ENCODE measurements at places on chromosomes 1 and 21. TPM values are rescaled to one million over a fixed set of nuclear protein-coding genes. Genes with fewer than 3 reads are reported as not detected.

GRCh38 chr1:16082283-16083038 is 9.0 kb upstream of the FAM131C start:
- H3K36me3 ChIP-seq: no peaks in the 10 kb centered on the region
- no peak overlapping the region for H3K4me3 ChIP-seq
- no peaks in the 10 kb centered on the region for H3K27me3 ChIP-seq
- no peak overlapping the region for H3K27ac ChIP-seq
- H3K4me1 ChIP-seq: peaks cover 8% of the 10 kb centered on the region

DNA sequence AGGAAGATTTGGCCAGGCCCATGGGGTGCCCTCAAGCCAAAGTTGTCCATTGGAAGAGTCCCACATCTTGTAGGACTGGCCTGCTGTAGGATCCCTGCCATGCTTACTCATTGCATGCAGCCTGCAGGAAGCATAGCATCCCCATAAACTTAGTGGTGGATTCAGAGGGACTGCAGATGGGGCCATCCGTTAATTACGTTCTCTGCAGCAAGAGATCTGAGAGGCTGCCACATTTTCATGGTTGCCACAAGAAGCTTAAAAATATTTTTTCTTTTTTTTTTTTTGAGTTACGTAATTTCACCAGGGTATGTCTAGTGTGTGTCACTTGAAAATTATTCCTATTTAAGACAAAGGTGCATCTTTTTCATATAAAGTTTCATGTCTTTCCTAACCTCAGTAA is 329.7 kb upstream of the USP24 start:
- H3K27ac ChIP-seq: no peak overlapping the region
- H3K27me3 ChIP-seq: no peaks in the 10 kb centered on the region
- no peaks in the 10 kb centered on the region for H3K4me1 ChIP-seq
- H3K36me3 ChIP-seq: no peaks in the 10 kb centered on the region
- no peak for DNase-seq

Gene LRRC71
- not detected for total RNA-seq

- peak overlapping the region; percentile 79 for H3K4me3 ChIP-seq
- peak overlapping the region; percentile 95 for H3K27ac ChIP-seq
- peaks cover 14% of the 10 kb centered on the region for H3K36me3 ChIP-seq
Observed at GRCh38 chr1:167447521-167448136, 70.7 kb downstream of the CD247 start.

DNA sequence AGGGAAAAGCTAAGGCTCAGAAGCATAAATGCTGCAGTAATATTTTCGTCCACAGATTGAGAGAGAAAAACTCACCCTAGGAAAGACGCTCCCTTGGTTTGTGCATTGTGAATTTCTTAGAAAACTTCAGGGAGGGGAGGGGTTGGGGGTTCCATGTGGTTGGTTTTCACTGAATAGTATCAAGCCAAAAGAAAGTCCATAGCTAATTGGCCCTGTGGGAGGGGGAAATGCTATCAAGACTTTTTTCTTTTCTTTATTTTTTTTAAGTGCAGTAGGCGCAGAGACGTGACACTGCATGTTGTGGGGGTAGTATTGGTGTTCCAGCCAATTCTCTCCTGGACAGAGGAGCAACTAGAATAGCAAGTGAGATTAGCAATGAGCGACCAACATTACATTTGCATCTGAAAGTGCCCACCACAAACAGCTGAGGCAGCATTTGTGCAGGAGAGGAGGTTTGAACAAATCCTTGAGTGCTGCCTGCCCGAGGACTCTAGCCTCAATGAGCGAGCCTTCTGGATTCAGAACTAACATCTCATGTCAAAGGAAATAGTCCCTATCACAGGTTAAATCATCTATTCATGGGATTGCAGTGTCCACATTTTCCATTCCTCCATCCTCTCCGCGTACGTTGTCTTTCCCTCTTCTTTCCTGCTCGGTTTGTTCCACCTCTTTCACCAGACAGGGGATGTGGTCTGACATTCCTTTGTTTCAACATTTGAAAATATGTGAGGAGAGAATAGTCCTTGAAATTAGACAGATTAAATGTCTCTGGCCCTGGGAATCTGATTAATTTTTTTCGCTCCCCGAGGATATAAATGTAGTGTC is 118.0 kb upstream of the MARK1 start:
- H3K36me3 ChIP-seq: no peaks in the 10 kb centered on the region
- DNase-seq: no peak
- no peak overlapping the region for H3K4me3 ChIP-seq

Gene LCE2C
- total RNA-seq: not detected

DNA sequence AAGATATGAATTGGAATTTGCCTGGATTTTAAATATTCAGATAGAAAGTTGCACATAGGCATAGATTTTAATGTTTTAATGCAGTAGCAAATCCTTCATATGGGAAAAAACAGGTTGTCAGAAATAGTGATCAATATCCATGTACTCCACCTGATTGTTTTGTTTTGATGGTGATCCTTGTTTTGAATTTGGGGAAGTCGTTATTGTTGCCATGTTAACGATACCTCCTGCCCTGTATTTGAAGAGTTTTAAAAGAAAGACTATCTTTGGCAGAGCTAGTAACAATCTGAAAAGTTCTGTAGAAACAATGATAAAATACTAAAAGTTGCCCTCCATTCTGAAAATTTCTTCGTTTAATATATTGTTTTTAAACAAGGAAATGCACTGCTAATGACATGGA is 1.1 kb downstream of the CEP350 start:
- H3K4me1 ChIP-seq: peaks cover 36% of the 10 kb centered on the region
- peak overlapping the region; percentile 86 for H3K4me3 ChIP-seq
- DNase-seq: no peak
- peaks cover 13% of the 10 kb centered on the region for H3K36me3 ChIP-seq
- peak overlapping the region; percentile 86 for H3K27ac ChIP-seq
- no peaks in the 10 kb centered on the region for H3K27me3 ChIP-seq

Gene CEP350
- 73.6 TPM for total RNA-seq

DNA sequence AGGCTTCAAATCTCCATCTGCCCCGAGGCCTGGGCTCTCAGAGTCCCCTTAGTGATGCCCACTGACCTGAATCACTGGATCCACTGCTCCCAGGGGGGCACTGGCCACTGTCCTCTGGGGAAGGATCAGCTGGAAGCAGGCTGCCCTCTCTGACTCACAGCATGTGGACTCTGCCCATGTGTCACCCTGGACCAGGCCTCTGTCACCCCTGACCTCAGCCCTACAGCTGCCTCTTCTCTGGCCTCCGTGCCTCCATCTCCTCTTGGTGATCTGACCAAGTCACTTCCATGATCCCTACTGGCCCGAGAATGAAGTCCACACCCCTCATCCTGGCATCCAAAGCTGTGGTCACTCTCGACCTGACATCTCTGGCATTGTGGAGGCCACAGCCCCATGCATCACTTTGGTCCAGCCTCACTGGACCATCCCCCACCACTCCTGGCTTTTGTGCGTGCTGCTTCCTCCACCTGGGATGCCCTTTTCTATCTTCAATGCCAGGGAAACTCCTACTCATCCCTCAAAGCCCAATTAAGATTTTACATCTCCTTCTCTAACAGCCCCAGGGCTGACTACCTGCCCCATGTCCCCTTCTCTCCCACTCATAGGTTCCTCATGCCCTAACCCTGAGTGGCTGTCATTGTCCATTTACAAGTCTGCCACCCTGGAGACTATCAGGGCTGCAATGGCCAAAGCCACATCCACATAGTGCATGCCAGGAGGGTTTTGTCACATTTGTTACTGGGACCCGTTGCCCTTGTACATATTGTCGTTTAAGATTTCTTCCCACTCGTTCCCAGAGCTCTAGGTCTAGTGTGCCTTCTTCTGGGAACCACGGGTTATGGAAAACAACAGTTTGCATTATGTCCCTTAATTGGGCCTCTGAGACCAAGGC is 685.0 kb downstream of the MATN1 start:
- H3K4me1 ChIP-seq: no peaks in the 10 kb centered on the region
- no peaks in the 10 kb centered on the region for H3K27me3 ChIP-seq
- H3K4me3 ChIP-seq: no peak overlapping the region
- no peak overlapping the region for H3K27ac ChIP-seq
- no peak for DNase-seq

GRCh38 chr1:189150624-189151023 is 1327.0 kb downstream of the BRINP3 start:
- H3K4me3 ChIP-seq: no peak overlapping the region
- no peaks in the 10 kb centered on the region for H3K36me3 ChIP-seq
- no peak overlapping the region for H3K27ac ChIP-seq
- H3K4me1 ChIP-seq: no peaks in the 10 kb centered on the region

- H3K36me3 ChIP-seq: no peaks in the 10 kb centered on the region
- DNase-seq: peak; percentile 41
- peaks cover 12% of the 10 kb centered on the region for H3K4me1 ChIP-seq
- H3K27ac ChIP-seq: no peak overlapping the region
- peaks cover 57% of the 10 kb centered on the region for H3K27me3 ChIP-seq
Observed at GRCh38 chr1:208242941-208243526, 1.1 kb downstream of the PLXNA2 start.

- peaks cover 90% of the 10 kb centered on the region for H3K27me3 ChIP-seq
- peak overlapping the region; percentile 63 for H3K27ac ChIP-seq
- DNase-seq: peak; percentile 44
- H3K4me3 ChIP-seq: peak overlapping the region; percentile 35
- peaks cover 18% of the 10 kb centered on the region for H3K4me1 ChIP-seq
- H3K36me3 ChIP-seq: no peaks in the 10 kb centered on the region
Observed at GRCh38 chr1:180234369-180235076, 4.5 kb downstream of the LHX4 start.

- H3K27me3 ChIP-seq: no peaks in the 10 kb centered on the region
- no peak for DNase-seq
- H3K27ac ChIP-seq: peak overlapping the region; percentile 88
- H3K4me3 ChIP-seq: peak overlapping the region; percentile 98
- H3K4me1 ChIP-seq: peaks cover 37% of the 10 kb centered on the region
Observed at GRCh38 chr1:214281720-214282629, 1.0 kb downstream of the SMYD2 start.

DNA sequence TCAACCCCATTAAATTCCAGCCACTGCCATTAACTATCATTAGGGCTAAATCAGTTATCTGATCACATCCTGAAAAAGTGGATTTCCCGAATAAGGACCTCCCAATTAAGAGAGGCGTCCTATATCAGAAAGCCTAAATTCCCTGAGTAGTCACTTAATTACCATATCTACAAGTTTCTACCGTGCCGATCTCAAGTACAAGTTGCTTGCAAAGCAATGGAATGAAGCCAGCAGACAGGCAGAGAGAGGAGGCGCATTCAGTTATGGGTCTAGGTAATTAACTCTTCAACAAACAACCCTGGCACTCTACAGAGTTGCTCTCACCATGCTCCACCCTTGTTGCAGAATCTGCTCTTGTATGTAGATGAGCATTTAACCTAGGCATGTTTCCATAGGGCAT is 494.6 kb upstream of the RUNX1 start:
- H3K4me3 ChIP-seq: no peak overlapping the region
- H3K27ac ChIP-seq: no peak overlapping the region
- peaks cover 1% of the 10 kb centered on the region for H3K4me1 ChIP-seq
- no peaks in the 10 kb centered on the region for H3K36me3 ChIP-seq
